ENCODE measurements at places on chromosomes 12 and 14. TPM values are rescaled to one million over a fixed set of nuclear protein-coding genes. Genes with fewer than 3 reads are reported as not detected.

The POLE2 gene
- 5.5 TPM for total RNA-seq

The DYRK2 gene
- 25.4 TPM for total RNA-seq

The TMEM132D gene
- not detected for total RNA-seq

The SMIM41 gene
- total RNA-seq, result not detected

All from GM23248 (cell line).